ENCODE measurements at places on chromosomes 1 and 21. TPM values are rescaled to one million over a fixed set of nuclear protein-coding genes. Genes with fewer than 3 reads are reported as not detected.

- DNase-seq: no peak
- peak overlapping the region; percentile 83 for H3K27ac ChIP-seq
- peaks cover 47% of the 10 kb centered on the region for H3K4me1 ChIP-seq
- peak overlapping the region; percentile 42 for H3K4me3 ChIP-seq
- no peaks in the 10 kb centered on the region for H3K27me3 ChIP-seq
Observed at GRCh38 chr21:44910229-44911067, 10.3 kb downstream of the ITGB2 start.

GRCh38 chr1:223378754-223379153, 14.5 kb upstream of the CCDC185 start:
- H3K36me3 ChIP-seq: no peaks in the 10 kb centered on the region
- no peak for DNase-seq
- no peak overlapping the region for H3K27ac ChIP-seq
- H3K4me1 ChIP-seq: no peaks in the 10 kb centered on the region

GRCh38 chr1:233180641-233181364, 114.7 kb downstream of the PCNX2 start:
- H3K27me3 ChIP-seq: no peaks in the 10 kb centered on the region
- H3K27ac ChIP-seq: no peak overlapping the region
- DNase-seq: no peak

DNA sequence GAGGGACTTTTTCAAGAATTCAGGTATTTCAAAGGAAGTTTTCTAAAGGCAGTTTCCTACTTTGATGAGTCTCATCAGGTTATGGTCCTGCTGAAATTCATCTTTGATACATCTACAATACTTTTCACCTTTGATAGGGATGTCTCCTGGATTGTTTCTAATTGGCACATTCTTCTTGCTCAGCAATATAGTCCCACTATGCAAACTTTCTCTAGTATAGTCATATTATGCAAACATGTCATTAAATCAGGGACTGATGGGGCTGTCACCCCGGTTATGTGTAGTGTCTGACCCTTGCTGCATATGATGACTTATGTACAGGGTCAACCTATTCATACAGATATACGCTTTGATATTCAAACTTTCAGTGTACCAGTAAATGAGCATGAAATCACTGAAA, 379 bp upstream of the FCRL1 start:
- no peaks in the 10 kb centered on the region for H3K4me1 ChIP-seq
- DNase-seq: no peak
- peaks cover 4% of the 10 kb centered on the region for H3K27me3 ChIP-seq
- no peak overlapping the region for H3K27ac ChIP-seq

SYCP1 gene
- not detected for total RNA-seq
